Activated naive CD4-positive, alpha-beta T cell treated with Interleukin-2 at 50 U/mL for 16 hours (primary cell): ENCODE measurements at places on chromosomes 4 and X.
A peak's percentile ranks its signal among the peaks of the same experiment; 100 is the strongest.

- no peak for DNase-seq
Measured at GRCh38 chr4:158624889-158625478, 46.7 kb downstream of the C4orf46 start.

- DNase-seq, result no peak
Measured at GRCh38 chr4:165784672-165785071, 88.4 kb upstream of the TLL1 start.

- no peak for DNase-seq
Measured at GRCh38 chrX:51878056-51878455, 15.4 kb upstream of the MAGED1 start.

GRCh38 chr4:153616006-153616555 lies 68.0 kb upstream of the TLR2 start:
- peak; percentile 57 for DNase-seq

GRCh38 chr4:7786517-7786916 lies 153.1 kb downstream of the AFAP1 start:
- no peak for DNase-seq

- no peak for DNase-seq
Measured at GRCh38 chr4:60652933-60653332, 547.2 kb upstream of the ADGRL3 start.

GRCh38 chr4:70606459-70606858 lies 14.4 kb downstream of the AMBN start:
- DNase-seq, result no peak

DNA sequence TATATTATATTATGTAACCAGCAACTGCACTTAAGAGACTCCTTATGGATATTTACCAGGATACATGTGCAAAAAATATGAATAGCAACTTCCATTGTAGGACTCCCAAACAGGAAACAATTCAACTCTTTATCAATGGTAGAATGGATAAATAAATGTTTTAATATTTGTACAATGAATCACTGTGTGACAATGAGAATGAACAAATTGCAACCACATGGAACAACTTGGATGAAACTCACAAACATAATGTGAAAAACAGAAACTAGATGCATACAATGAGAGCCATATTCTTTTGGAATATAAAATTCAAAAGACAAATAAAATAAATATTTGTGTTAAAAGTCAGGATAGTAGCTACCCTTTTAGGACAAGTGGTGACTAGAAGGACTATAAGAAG lies 1015.7 kb downstream of the TECRL start:
- DNase-seq, result no peak

DNA sequence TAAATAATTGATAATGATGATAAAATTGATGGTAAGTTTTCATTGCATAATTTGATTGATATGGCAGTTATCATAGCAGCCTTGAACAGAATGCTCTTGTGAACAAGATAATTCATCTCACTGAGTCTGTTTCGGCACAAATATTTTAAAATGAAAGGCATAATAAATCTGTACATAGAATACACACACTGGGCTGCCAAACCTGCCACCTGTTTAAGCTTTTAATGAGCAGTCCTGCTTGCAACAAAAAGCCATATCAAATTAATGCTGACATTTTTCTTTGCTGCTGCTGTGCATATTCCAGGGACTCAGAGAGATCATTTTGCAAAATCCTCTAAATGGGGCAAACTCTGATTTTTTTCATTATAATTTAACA lies 201.1 kb downstream of the ARHGAP24 start:
- no peak for DNase-seq

DNA sequence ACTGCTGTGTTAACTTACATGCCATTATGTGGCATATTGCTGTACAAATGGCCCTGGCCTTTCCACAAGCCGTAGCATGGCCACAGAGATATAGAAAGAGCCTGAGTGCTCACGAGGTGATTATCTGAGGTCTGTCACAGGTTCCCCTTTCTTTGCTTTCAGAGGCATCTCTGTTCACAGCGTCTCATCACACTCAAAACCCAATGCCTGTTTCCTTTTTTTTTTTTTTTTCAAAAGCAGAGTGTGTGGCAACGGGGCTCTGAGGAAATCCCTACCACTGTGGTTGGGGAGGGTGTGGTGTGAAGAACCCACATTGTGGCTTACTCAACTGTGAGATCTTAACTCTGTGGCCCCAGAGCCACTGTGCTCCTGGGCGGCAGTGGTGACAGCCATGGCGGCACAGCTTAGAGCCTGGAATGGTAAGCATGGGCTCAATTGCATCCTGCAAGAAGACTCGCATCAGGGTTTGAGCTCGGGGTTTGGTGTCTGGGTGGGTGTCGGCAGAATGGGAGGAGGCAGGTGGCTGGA lies 30.8 kb downstream of the RTL5 start:
- peak; percentile 68 for DNase-seq

DNA sequence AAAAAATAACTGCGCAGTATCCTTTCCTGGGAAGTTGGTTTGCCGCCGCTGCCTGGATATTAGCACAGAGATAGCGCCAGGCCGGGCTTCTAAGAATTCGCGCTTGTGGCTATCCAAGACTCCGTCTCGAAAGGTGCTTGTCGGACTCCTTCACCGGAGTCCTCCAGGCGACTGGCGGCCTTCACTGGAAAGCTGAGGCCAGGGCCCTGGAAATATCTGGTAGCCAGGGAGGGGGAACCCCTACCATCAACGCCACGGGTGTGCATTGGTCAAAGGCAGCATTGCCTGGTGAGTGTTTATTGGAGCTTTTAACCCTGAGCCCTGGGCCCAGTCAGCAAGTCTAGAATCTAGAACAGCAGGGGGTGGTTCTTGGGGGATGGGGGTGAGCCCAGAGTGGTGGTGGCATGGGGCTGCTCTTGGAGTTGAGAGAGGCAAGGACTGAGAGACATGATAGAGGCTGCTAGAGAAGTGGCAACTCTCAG lies 577 bp upstream of the PIM2 start:
- peak; percentile 61 for DNase-seq

GRCh38 chr4:129988957-129989356 lies 893.0 kb downstream of the C4orf33 start:
- DNase-seq, result no peak

- no peak for DNase-seq
Measured at GRCh38 chrX:39253551-39253950, 452.3 kb downstream of the MID1IP1 start.

- DNase-seq, result no peak
Measured at GRCh38 chrX:139204898-139205667, 325.5 kb upstream of the F9 start.

- no peak for DNase-seq
Measured at GRCh38 chr4:152009983-152010709, 249.3 kb upstream of the GATB start.

- no peak for DNase-seq
Measured at GRCh38 chrX:152936306-152936705, 38.4 kb downstream of the ZNF185 start.

DNA sequence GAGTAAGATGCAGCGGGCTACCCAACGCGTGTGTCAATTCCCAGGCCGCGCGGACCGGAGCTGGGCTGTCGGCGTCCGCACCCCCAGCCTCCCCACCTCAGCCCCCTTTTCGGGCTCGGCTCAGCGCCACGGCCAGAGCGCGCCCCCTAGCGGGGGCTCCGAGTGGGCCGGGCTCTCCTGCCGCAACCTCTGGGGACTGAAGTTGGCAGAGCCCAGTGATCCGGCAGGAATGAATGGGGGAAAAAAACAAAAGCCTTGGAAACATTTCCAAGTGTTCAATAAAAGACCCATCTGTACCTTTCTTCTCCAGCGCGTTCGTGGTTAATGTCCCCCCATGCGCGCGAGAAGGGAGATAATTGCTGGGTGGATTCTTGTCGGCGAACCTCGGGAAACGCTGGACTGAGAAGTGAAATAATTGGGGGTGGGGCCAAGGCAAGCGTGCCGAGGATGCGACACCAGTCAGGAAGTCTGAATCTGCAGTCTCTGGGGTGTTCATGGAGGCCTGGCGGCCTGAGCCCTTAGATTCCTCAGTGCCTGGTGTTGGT lies 5.2 kb upstream of the ARX start:
- peak; percentile 26 for DNase-seq

DNA sequence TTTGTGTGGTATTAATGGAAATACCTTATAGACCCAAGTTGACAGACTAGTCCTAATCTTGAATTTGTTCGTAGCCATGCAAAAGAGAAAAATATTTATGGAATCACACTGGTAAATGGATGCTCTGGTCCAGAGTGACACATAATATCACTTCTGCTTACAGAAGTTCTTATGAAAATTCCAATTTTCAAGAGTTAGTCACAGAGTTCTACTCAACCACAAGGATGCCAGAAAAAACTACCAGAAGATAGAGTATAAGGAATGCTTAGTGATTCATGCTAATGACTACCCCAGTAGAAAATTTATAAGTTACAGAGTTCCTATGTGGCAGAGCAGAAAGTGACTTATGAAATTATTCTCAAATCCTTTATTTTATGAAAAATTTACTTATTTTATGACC lies 1384.8 kb downstream of the FAM133A start:
- DNase-seq, result no peak

DNA sequence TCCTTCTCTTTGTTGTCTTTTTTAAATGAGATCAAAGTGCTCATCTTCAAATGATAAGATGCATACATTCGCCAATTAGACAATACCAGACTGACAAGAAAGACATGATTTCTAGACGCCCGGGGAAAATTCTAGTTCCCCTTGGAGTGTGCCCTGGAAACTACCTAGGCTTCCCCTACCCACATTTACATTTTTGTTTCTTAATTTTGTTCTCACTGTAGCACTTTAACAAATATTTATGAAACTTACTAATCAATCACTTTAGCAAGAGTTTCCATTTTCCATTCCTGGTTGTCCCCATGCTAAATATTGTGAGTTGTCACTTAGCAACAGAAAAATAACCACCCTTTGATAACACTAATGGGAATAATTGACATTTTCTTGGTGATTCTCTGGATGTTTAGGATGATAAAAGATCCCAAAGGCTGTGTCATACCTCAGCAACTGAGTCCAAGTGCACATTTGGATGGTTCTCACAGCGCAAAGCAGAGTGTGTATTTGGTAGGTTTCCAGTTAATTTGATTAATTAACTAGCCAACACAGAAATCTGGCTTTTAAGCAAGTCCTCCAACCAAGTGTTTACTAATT lies 69.6 kb downstream of the FGFBP1 start:
- DNase-seq, result no peak

DNA sequence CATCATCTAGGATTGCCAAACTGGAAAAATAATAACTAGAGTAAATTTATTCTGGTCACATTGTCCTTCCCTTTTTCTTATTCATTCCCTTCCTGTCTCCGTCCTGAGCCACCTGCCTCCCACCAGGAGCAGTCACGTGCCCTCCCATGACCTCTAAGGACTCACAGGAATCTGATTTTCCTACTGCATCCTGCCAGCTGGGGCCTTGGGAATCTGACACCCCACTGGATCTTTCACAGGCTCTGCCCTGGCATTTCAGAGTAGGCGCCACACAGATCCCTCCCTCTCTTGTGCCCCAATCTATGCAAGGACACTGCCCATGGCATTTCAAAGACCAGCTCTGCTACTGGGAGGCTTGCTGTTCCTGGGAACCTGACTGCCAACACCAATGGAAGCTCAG lies 520.5 kb downstream of the PPARGC1A start:
- no peak for DNase-seq

- no peak for DNase-seq
Measured at GRCh38 chr4:133000012-133000411, 149.1 kb upstream of the PCDH10 start.

GRCh38 chr4:169634975-169635374 lies 14.6 kb downstream of the CLCN3 start:
- DNase-seq, result no peak

GRCh38 chr4:6693231-6694176 lies at the start of gene S100P:
Gene S100P (plus strand): TSS chr4:6693878. CDS start chr4:6693933, 55 bp downstream.
- DNase-seq, result no peak

- no peak for DNase-seq
Measured at GRCh38 chr4:8610858-8611616, 18.5 kb downstream of the CPZ start.

DNA sequence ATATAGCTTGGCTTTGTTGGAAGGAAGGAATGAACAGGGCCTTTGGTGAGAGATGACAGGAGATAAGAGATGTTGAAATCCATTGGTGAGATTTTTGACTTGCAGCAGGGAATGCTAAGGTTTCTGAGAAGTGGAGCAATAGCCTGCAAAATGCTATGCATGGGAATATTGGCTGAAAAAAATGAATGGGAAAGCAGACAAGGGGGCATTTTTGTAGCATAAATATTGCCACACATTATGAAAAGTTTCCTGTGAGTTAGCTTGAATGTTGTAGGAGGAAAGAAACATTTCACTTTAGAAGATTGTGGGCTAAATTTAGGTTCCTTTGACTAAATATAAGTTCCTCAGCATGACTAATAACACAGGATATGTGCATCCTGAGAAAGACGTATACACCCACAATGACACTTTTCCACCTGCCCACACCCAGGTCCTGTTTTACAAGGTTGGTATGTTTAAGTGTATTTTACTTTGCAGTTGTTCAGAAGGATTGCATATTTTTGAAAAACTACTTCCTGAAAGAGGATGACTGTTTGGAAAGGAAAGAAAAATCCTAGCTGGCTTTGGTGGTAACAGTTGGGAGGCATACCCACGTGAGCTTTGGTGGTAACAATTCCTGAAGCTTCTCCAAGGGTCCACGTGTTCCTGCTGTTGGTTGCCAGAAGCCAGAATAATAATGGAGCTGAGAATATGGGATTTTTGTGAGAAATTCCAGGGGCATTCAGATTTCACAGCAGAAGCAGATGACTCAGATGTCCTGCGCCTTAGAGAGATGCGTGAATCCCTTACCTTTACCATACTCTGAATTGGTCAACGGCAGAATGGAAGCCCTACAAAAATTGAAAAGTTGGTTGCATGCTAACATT lies 28.5 kb downstream of the PHEX start:
- peak; percentile 23 for DNase-seq

DNA sequence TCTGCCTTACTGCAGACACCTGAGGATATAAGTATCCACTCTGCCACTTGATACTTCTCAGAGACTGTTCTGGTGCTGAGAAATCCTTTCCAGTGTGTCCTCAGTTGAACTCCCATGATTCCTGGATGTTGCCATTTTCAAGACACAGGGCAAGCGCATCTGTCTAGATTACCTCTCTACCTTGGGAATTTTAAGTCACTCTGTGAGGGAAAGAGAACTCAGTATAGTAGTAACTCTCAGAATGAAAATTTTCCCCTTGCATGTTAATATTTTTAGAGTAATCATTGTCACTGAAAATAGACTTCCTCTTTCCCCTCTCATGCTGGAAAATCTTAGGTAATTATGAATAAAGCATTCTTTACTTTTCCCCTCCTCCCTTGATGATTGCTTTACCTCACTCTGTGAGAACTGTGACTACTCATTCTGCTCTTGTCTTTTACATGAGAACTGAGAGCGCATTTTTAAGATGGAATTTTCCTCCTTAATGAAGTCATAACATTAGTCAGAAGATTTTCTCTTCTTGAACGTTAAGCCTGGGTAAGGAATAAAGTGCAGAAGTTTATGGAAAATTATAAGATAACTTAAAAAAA lies 45.0 kb downstream of the TET2 start:
- DNase-seq, result no peak

DNA sequence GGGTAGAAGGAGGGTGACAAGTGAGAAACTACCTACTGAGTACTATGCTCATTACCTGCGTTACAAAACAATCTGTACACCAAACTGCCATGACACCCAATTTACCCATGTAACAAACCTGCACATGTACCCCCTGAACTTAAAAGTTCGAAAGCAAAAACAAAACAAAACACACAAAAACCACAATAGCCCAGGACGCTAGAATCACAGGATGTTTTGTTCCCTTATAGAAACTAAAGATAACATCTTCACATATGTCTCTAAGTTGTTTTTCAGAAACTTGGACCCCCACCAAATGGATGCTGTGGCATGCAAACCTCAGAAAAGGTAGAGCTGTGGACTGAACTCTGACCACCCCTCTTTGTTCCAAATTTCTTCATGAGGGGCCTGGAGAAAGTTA lies 25.2 kb upstream of the PNMA5 start:
- DNase-seq, result no peak

GRCh38 chr4:110751986-110752385 lies 129.1 kb upstream of the PITX2 start:
- no peak for DNase-seq
